ENCODE measurements at places on chromosomes 2 and 18.
A peak's percentile ranks its signal among the peaks of the same experiment; 100 is the strongest.

- DNase-seq, result no peak
These were observed 528.3 kb downstream of the CMPK2 start for GRCh38 chr2:6337472-6337820.

GRCh38 chr2:160411167-160411566 is 82.4 kb downstream of the RBMS1 start:
- peak; percentile 27 for DNase-seq

DNA sequence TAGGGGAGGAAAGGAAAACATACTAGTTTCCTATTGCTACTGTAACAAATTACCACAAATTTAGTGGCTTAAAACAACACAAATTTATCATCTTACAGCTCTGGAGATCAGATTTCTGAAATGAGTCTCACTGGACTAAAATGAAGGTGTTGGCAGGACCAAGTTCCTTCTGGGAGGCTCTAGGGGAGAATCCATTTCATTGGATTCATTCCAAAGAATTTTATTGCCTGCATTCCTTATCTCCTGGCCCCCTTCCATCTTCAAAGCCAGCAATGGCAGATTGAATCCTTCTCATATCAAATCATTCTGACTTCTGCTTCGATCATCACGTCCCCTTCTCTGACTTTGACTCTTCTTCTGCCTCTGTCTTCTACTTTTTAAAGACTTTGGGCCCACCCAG is 250.9 kb downstream of the IRS1 start:
- DNase-seq, result no peak

DNA sequence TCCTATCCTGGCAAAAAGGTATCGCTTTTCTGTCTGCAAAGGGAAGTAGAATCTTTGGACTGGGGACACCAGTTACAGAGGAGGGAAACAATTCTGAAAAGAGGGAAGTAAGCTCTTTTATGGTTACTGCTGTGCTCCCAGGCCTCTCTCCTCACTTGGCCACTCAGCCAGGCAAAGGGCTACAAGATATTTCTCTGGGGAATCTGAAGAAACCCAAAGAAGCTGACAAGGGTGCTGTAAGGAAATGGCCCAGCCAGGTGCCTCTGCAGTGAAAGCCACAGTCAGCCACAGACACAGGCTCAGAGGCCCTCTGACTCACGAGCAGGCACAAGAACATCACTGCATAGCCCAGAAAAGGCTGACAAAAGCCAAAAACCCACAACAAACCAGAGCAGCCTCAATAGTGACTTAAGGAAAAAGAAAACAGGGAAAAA is 5.8 kb downstream of the HDLBP start:
- DNase-seq, result peak; percentile 54

DNA sequence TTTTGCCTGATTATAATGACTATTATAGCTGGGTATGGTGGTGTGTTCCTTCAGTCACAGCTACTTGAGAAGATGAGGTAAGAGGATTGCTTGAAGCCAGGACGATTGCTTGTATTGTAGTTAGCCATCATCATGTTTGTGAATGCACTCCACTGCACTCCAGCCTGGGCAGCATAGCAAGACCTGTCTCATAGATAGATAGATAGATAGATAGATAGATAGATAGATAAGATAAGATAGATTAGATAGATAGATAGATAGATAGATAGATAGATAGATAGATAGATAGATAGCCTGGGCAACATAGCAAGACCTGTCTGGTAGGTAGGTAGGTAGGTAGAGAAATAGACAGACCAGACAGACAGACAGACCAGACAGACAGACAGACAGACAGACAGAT is 127.3 kb downstream of the MGAT5 start:
- DNase-seq, result no peak

DNA sequence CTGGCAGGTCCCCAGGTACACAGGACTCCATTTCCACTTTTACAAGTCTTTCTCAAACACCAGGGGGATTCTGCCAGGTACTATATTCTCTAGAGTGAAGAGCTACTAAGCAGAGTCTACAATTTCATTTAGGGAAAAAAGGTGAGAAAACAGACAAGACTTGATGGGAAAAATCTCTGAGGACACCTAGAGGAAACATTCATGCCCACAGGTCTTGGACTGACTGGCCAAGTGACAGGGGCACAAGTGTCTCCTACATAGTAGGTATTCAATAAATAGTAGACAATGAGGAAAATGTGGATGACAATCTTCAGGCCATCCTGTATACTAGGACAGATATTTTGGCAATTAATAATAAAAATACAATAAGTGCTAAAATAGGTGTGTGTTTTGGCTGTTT is 228.6 kb downstream of the CLIP4 start:
- no peak for DNase-seq

GRCh38 chr18:36511791-36512352 is 214.4 kb downstream of the FHOD3 start:
- no peak for DNase-seq

DNA sequence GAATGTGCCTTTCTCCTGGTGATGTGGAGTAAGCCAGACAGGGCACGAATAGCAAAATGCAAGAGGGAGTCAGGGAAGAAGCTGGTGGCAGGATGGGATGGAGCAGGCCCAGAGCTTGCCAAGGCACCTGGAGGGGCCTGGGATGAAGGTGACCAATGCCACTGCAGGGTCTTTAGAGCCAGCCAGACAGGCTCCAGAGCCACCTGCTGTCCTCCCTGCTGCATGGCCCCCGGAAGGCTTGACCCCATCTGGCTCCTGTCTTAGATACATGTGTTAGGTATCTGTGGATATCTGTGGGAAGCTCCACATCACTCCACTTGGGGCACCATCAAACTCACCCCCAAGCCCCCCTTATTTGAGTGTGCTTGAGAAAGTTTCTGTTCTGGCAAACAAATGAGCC is 99.9 kb upstream of the ATL2 start:
- no peak for DNase-seq

DNA sequence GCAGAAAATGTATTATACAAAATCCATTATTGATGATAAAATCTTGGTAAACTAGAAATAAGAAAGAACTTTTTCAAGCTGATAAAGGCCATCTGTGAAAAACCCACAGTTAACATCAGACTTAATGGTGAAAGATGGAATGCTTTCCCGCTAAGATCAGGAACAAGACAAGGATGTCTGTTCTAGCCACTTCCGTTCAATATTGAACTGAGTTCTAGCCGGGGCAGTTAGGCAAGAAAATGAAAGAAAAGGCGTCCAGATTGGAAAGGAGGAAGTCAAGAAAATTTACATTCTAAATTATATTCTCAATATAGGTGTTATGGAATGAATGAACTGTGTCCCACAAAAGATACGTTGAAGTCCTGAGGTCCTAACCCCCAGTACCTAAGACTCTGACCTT is 39.1 kb upstream of the DTNB start:
- DNase-seq, result no peak

DNA sequence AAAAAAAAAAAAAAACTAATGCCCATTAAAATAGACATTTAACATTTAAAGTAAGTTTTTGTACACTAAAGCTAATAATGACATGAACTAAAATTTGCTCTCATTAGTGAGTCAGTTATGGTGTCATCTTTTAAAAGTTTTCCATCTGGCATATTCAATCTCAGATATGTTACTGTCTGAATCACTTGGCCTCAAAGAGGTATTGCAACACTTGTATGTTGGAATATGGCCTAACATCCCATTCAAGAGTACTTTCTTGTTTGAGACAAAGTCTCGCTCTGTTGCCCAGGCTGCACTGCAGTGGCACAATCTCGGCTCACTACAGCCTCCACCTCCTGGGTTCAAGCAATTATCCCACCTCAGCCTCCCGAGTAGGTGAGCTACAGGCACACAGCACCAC is 169.7 kb downstream of the TMEM163 start:
- DNase-seq, result no peak

DNA sequence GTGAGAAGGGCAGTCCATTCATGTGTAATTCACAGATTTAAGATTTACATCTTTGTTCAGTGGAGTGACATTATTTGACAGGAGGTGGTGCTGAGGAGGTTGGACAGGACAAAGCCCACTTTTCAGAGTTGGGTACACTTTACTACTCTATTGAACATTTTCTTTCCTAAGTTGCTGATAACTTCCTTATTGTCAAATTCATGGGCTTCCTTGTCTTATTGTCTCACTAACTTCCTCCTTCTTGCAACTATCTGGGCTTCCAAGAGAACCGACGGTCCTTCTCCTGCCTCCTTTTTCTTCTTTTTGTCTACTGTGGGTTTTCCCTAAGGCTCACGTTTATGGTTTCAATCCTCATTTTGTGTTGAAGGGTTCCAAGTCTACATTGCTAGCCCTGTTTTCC is 67.7 kb upstream of the DNMT3A start:
- DNase-seq, result no peak

GRCh38 chr2:102116630-102117471 is 25.7 kb upstream of the IL1R1 start:
- no peak for DNase-seq

- no peak for DNase-seq
These were observed 126.8 kb upstream of the CAPN13 start for GRCh38 chr2:30934066-30934465.

- DNase-seq, result no peak
These were observed 91.2 kb downstream of the SMAD7 start for GRCh38 chr18:48859311-48860268.

- DNase-seq, result no peak
These were observed 63.9 kb downstream of the CCDC148 start for GRCh38 chr2:158392687-158393086.

GRCh38 chr2:149651229-149651628 is 63.7 kb upstream of the MMADHC start:
- no peak for DNase-seq

DNA sequence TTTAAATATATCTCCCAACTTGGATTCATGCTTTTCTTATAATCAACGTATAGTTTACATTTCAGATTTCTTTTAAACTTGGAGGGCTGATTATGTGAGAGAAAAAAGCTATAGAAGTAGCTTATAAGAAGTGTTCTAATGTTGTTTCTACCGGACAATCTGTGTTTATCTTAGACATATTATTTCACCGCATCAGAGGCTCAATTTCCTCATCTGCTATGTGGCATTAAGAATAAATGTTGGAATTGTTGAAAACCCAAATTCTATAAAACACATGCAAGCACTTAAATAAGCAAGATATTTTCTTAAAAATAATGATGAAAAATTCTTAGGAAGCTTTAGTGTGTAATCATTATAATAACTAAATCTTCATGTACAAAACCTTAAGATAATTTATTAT is 407.9 kb downstream of the HRH4 start:
- no peak for DNase-seq

- DNase-seq, result no peak
These were observed 54.5 kb downstream of the ROCK1 start for GRCh38 chr18:21057112-21057511.

DNA sequence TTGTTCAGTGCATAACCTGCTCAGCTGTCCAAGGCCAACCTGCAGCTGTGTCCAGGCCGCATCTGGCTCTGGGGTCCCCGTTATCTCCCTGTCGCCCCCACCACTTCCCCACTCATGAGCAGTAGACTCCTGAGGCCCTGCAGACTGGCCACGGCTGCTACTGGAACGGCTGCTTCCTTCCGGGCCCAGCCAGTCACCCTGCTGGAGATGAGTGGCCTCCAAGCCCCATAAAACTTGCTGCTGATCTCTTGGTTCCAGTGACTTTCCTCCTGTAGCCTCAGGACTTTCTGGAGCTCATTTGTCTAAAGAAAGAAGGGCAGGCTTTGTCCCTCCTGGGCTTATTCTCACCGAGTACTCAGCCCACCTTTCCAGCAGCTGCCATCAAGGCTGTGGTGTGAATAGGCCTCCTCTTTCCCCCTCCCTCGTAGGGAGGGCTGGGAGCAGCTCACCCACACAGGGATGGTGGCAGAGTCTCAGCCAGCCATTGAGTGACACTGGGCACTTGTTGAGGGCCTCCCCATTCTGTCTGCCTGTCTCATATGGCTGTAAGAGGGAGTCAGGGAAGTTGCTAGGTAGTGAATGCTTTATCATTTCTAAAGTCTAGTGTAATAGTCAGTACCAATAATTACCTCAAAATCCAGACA is 257.3 kb downstream of the MYCN start:
- no peak for DNase-seq

DNA sequence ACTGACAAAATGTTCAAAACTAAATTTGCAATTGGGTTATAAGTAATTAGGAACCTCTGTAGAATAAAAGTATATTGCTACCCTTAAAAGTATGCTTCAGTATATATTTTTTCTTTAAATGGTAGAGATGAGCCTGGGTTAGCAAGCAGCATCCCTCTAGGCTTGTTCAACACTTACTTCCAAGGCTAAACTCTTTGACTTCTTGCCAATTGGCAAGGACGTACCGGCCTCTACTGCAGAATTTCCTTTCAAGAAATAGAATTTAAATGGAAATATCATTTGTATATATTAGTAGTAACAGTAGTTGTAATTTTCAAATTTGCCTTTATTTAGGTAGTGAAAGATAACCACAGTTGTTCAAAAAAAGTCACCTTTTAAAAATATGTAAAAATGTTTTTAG is 105.1 kb upstream of the SLC38A11 start:
- DNase-seq, result no peak
